ENCODE measurements at places on chromosomes 4 and X.

DNA sequence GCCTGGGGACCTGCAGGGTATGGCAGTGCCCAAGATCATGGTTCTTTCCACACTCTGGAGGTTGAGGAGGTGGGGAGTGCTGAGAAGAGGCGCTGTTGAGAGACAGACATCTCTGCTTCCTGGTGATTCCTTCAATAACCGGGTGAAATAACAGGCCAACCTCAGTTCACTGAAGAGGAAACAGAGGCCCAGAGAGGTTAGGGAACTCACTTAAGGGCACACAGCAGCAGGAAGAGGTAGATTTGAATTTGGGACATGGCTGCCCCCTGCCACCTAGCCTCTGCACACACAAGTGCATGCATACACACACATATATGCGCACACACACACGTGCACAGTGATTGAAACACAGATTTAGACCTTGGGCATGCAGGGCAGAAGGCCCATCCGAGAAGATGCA, 24.9 kb upstream of the HMX1 start:
- DNase-seq, result no peak

DNA sequence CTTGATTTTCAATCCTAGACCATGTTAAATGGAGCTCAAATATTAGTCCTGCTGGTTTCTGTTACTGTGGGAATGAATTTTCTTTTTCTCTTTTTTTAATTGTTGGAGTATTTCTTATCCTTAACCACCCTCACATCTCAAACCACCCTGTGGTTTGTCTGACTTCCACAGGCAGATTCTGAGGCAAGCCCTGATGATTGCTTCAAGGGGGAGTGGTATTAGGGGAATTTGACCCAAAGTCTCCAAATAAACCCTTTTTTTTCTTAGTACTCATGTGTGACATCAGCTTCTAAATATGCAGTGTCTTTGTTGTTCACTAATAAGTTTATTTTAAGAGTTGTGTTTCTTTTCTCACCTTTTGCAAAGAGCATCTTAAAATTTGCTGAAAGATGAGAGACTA, 810.3 kb downstream of the IL1RAPL1 start:
- no peak for DNase-seq

- DNase-seq, result no peak
Observed at GRCh38 chr4:64582492-64582891, 173.2 kb upstream of the TECRL start.

GRCh38 chrX:153903991-153904957, at the start of gene AVPR2:
TSS of gene AVPR2 (plus strand) at chrX:153904673. CDS start at chrX:153905146, 473 bp downstream.
- DNase-seq, result no peak

- no peak for DNase-seq
Observed at GRCh38 chrX:40011322-40012038, 86.3 kb downstream of the BCOR start.

GRCh38 chrX:136762820-136763452, 17.8 kb downstream of the ARHGEF6 start:
- DNase-seq, result no peak

DNA sequence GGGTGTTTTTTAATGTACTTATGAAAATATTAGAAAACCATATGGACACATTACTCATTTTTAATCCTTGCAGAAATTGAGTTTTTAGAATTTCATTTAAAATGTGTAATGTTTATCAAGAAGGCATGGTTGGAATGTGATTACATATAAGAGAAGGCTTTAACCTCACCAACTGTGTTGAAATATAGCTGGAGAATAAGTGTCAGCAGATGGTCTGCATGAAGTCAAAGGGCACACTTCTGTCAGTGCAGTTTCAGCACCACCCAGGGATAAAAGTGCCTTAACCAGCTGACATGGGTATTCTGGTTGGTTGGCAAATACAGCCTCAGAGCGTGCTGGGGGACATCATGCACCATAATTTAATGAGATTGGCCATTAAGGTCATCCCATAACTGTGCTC, 21.2 kb upstream of the ANTXR2 start:
- no peak for DNase-seq

- no peak for DNase-seq
Observed at GRCh38 chr4:13054420-13054970, 429.6 kb downstream of the RAB28 start.

- no peak for DNase-seq
Observed at GRCh38 chr4:127120441-127121090, 512.2 kb upstream of the INTU start.

GRCh38 chrX:68599256-68600152, 48.0 kb upstream of the STARD8 start:
- no peak for DNase-seq

GRCh38 chr4:54570822-54571221, 86.9 kb upstream of the KIT start:
- no peak for DNase-seq

GRCh38 chr4:186563761-186564160, 8.4 kb upstream of the MTNR1A start:
- DNase-seq, result no peak

DNA sequence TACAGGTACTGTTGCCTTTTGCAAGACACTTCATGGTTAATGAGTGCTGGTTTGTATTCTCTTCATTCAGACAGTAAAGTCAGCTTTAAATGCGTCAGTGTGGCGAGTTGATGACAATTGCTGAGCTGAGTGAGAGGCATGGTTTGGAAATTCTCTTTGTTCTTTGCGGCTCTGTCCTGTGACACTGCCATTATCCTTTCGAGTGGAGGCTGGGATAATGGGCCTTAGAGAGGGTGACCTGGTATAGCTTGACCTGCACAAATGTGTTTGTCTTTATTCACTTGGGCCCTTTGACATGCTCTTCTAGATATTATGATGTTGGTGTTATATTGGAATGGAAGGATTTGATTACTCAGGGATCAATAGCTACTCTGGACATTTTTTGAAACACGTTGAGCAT, 208.5 kb upstream of the FAT1 start:
- DNase-seq, result no peak

DNA sequence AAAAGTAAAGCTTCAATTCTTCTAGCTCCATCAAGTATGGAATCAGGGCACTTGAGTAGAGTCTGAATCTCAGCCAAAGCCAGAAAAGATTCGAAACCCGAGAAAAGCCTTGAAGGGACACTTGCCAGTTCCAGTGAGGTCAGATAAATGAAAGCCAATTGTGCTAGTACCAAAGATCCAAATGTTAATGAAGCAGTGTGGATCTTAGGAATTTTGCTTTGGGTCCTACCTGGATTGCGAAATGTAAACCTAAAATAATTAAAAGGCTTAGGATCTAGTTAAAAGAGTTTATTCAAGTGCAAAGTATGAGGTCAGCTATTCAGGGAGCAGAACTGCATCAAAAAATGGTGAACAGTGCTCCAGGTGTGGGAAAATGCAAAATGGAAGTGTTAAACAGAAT, 552.6 kb downstream of the NAP1L3 start:
- DNase-seq, result no peak

GRCh38 chrX:108072746-108073145, 18.6 kb downstream of the PSMD10 start:
- DNase-seq, result no peak

DNA sequence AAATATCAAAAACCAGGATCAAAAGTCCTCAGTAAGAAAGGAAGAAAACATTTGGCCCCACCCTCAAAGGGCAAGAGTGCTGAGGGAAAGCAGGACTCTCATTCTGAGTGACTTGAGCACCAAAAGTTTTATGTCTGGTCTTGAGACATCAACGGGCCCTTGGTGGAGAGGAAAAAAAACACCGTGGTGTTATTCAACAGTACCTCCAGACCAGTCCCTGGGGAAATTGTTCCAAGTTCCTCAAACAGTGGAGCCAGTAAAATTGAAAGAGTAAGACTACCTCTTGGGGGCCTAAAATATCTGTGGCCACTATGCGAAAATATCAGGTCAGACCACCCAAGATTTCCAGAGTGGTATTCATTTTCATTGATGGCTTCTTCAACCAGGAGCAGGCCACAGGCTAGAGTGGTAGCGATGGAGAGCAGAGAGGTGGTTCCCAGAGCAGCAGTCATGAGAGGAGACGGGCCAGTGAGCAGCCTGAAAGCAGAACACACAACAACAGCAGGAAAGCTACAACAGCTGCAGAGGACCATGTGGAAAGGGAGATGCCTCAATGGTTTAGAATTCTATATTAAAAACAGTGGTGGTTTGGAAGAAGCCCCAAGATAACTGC, 63.7 kb upstream of the RPL34 start:
- DNase-seq, result no peak

DNA sequence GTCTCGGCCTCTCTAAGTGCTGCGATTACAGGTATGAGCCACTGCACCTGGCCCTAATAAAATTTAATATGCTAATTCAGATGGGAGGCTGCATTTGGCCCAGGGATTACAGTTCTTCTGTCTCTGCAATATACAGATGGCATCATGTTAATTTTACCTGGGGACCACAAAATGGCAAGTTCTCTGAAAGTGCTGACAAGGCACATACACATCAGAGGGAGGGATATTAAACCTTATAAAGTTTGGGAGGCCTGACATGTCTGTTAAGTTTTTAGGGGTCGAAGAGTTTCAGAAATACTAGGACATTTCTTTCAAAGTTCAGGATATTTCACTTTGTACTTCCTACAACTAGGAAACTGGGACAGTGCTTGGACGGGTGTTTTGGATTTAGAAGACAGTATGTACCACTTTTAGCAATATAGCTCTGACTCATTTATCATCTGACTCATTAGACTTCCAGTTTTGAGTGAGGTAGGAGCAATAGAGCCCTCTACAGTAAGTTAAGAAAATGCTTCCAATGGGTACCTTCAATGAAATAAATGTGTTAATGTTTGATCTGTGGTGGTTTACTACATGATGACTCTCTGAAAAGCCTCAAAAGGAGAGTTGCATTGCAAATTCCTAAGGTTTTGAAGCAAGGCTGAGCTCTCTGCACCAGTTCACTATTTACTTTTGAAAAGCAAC, 981.0 kb upstream of the HS3ST1 start:
- no peak for DNase-seq

DNA sequence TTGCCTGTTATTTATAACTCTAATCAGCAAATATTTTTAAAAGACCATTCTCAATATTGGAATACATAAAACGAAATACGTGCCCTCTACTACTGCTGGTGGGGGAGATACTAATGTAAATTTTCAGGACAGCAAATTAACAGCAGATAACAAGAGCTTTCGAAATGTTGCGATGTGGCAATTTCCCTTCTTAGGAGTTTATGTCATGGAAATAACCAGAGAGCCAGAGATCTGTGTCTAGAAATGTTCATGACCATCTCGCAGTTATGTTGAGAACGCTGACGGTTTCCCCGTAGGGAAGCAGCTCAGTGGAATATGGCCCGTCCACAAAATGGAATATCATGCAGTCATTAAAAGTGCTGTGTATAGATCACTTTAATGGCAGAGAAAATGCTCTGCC, 238.4 kb upstream of the PSAPL1 start:
- DNase-seq, result no peak

GRCh38 chr4:155543126-155543765, 123.4 kb upstream of the GUCY1A1 start:
- DNase-seq, result no peak

DNA sequence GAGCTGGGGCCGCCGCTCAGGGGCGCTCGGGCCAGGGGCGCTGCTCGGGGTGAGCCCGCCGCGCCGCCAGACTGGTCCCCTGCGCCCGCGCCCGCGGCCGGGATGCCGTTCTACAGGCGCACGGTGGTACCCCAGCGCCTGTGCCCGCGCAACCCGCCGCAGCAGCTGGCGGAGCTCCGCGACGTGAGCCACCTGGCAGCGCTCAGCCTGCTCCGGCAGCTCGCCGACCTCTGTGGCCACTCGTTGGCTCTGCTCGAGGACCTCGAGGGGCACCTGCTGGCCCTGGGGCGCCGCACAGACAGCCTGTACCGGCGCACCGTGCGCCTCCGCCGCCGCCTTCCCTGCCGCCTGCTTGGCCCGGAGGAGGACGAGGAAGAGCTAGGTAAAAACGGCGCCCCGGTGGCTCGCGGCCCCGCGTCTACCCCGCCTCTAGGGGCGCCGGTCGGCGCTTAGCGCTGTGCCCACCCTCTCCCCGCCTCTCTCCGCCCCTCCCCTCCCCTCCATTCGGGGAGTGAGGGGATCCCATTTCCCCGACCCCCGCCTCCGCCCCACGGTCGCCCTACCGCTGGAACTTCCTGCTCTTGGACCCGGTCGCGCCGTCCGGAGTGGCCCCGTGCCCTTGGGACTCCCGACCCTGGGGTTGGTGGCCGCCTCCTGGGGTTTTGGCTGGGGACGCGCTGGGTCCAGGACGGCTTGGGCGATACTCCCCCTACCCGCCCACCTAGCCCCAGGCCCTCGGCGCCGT, 513 bp downstream of the NHSL2 start:
- DNase-seq, result peak; percentile 29

DNA sequence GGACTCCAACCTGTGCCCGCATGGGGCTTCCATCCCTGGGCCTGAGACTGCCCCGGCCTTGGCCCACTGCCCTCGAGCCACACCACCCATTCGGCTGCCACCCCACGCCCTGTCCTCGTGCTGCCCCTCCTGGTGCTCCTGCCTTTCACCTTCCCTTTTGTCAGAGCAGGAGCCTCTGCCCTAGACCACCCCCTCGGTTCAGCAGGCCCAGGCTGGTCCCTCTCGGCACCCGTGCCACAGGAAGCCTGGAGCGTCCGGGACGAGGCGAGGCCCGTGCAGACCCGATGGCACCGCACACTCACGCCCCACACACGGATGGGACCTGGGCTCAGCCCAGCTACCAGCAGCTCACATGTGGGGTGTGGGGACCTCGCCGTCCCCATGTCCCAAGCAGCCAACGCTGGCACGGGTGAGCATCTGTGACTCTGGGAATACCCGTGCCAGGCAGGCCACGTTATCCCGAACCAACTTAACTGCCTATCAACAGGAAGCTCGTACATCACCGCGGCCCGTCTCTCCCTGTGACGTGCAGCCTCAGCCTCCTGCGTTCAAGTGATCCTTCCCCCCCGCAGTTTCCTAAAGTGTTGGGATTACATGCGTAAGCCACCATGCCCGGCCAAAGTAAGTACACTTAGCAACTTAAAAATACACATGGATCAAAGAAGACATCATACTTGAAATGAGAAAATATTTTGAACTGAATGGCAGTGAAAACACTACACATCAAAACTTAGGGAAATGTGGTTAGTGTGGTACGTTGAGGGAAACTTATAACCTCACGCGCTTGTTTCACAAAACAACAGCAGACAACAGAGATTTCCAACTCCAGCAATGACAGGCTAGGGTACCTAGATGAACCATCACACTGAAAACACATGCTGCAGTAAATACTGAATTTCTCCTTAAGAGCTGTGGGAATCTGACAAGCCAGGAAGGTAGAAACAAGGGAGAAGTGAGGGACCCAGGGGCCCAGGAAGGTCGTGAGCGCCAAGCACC, 29.0 kb downstream of the LRPAP1 start:
- no peak for DNase-seq

DNA sequence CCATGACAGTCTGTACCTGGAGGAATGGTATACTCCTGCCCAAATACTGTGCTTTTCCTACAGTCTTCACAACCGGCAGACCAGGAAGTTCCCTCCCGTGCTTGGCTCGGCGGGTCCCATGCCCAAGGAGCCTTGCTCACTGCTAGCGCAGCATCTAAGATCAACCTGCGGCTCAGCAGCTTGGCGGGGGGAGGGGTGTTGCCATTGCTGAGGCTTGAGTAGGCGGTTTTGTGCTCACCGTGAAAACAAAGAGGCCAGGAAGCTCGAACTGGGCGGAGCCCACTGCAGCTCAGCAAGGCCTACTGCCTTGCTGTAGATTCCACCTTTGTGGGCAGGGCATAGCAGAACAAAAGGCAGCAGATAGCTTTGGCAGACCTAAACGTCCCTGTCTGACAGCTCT, 152.7 kb downstream of the TEX11 start:
- peak; percentile 8 for DNase-seq
